Stimulated activated CD4-positive, alpha-beta T cell treated with anti-CD3 and anti-CD28 coated beads, Interleukin-1b, Interleukin-23, amount 100 ng/mL, for 1 hour (primary cell): ENCODE measurements at places on chromosomes 1 and 21.

GRCh38 chr1:180137776-180138175 lies 16.9 kb upstream of the QSOX1 start:
- no peak for DNase-seq

GRCh38 chr1:226202246-226202645 lies 15.7 kb upstream of the ACBD3 start:
- DNase-seq = no peak

DNA sequence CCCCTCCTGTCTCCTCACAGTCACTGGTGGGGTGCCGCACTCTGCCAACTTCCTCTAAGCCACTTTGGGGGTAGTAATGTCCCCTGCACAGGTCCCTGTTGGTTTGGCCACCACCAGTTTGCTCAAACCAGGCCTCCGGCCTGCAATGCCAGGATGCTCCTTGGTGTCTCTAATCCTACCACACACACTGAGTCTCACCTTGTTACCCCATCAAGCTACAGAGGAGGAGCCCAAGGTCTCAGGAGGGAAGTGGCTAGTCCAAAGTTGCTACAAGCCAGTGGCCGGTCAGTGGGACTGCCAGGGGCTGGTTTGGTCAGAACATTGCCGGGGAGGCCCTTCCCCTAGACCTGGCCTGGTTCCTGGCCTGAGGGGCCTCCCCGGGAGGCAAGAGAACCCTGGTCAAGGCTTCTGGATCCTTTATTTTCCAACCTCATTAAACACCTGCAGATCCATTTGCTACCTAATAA lies 21.5 kb upstream of the LRP8 start:
- DNase-seq = no peak

DNA sequence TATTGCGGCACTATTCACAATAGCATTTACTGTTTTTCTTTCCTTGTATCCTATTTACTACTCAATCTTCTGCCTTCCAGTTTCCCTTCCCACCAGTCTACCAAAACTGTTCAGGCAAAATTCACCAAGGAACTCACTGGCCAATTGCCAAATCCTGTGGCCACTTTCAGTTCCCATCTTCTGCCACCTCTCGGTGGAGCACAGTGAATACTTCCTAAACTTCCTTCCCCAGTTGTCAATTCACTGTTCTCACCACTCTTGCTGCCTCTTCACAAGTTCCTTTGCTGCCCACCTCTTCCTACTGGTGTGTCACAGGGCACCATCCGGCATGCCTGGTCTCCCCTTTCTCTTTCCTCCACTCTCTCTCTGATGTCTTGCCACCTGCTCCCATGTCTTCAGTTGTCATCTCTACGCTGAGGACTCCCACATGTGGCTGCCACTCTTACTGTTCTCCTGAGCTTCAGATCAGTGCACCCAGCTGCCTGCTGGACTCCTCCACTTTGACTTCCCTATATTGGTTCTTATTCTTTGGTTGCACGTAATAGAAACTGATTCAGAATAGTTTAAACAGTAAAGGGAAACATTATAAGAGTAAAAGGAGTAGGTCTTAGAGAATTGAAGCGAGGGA lies 114.4 kb downstream of the PIK3R3 start:
- DNase-seq = no peak

- no peak for DNase-seq
Measured at GRCh38 chr1:87956072-87956471, 627.4 kb downstream of the LMO4 start.

DNA sequence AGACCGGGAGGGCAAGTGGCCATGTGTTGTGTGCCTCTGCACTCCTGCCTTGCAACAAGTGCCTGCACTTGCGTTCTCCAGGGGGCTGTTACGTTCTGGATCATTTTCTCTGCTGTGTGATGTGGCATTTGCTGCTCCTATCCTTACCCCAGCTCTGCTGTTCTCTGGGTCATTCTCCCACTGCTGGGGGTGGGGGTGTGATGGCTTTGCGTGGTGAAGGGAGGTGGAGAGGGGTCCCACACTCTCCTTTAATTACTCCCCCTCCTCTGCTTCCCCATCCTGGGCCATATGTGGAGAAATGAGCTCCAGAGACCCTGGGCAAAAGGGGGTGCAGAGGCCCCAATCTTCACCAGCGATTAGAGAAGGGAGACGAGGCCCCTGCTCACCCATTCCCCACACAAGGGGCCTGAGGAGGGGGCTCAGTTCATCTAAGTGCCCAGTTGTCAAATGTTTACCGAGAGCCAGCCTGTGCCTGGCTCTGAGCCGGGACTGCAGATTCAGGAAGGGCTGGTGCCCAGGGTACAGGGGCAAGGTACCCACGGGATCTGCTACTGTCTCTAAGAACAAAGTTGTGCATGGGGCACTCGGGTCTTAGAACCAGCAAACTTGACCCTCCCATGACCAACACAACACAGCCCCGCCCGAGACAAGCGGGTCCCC lies 355.4 kb downstream of the PTPRU start:
- no peak for DNase-seq

DNA sequence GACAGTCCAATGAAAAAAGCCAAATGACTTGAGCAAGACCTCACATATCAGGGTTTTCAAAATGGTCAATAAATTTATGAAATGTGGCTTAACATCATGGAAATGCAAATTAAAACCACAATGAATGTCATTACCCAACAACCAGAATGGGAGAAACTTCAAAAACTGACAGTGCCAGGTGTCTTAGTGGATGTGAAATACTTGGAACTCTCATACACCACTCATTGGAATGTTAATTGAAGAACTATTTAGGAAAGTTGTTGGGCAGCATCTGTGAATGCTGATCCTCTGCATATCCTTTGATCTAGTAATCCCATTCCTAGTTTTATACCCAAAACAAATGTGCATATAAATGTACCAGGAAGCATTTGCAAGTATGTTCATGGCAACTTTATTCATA lies 19.2 kb upstream of the BACH1 start:
- DNase-seq = no peak
